ENCODE measurements at places on chromosomes 4 and X.

DNA sequence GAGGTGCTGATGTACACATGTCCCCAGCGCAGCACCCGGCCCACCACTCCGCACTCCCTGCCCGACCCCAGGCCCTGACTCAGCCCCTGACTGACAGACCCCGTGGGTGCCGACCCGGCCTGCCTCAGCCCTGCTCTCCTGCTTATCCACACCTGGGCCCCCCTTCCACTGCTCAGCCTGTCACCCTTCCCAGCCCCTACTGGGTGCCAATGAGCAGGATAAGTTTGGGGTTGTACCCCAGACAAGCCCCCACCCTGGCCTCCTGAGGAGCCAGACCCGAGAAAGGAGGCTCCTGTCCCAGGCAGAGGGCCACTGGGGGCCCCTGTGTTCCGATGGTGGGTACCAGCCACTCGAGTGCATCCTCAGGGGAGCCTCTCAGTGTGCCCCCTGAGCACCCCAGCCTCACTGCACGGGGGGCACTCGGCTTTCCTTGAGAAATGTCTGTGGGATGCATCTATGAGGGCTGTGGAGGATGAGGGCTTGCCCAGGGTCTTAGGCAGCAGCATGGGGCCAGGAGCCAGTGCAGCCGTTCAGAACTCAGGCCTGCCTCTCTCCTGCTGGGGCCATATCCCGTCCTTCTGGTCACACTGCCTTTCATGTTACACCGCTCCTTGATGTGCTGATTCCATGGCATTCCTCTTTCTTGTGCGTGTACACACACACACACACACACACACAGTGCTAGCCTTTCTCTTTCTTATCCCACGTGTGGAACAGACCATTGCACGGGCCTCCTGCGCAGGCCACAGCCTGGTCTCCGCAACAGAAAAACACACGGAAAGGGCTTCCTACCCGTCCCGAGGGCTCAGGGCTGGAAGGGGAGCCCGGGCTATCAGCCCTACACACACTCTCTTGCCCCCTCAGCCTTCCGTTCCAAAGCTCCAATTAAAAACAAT is 220.1 kb upstream of the PSAPL1 start:
- no peak for DNase-seq

DNA sequence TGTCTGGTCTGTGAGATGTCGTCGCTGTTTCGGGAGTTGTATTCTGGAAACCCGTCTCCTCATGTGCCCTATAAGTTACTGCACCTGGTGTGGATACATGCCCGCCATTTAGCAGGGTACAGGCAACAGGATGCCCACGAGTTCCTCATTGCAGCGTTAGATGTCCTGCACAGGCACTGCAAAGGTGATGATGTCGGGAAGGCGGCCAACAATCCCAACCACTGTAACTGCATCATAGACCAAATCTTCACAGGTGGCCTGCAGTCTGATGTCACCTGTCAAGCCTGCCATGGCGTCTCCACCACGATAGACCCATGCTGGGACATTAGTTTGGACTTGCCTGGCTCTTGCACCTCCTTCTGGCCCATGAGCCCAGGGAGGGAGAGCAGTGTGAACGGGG is 1.4 kb downstream of the USP27X start:
- no peak for DNase-seq

DNA sequence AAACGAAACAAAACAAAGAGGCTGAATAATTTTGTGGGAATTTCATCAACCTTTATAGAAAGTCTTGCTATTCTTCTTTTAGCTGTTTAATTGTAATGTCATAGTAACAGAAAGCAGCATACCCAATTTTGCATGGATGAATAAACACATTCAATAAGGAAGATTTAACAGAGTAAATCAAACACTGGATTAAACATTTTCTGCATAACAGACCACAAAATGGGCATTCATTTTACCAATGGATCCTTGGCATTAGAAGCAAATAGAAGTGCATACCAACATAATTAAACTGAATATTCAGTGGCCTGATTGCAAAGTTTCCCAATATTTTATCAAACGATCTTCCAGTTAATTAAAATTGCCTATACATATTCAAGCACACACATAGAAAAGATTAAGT is 4.4 kb upstream of the CHM start:
- no peak for DNase-seq

DNA sequence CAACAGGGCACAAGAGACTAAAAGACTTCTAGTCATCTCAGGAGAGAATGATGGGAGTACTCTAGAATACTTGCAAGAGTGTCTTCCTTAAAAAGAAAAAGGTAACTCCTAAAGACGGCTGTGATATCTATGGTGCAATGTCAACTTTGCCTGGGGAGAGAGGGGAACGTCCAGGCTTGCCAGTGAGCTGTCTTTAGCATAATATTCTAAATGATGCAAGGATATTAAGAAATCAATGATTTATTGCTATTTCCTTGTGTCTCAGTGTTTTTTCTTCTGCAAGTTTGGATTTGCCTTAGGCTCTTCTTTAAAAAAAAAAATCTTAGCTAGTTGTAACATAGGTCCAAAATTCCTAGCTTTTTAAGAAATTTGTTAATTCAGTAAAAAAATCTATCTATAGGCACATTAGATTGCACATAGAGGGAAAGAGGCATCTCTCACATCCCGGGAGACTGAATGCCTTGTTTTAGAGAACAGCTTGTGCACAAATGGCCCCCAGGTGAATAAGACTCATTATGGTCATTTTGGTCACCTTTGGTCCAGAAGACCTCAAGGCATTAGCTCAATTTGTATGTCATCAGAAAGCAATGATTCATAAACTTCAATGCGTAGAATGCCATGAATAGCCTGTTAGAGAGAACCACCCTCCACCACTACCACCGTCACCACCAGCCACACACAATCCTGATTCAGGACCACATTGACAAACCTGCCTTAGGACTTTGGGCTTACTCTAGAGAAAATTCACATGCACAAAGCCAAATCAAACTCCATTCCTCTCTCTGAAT is 104.1 kb downstream of the PALLD start:
- DNase-seq: no peak

DNA sequence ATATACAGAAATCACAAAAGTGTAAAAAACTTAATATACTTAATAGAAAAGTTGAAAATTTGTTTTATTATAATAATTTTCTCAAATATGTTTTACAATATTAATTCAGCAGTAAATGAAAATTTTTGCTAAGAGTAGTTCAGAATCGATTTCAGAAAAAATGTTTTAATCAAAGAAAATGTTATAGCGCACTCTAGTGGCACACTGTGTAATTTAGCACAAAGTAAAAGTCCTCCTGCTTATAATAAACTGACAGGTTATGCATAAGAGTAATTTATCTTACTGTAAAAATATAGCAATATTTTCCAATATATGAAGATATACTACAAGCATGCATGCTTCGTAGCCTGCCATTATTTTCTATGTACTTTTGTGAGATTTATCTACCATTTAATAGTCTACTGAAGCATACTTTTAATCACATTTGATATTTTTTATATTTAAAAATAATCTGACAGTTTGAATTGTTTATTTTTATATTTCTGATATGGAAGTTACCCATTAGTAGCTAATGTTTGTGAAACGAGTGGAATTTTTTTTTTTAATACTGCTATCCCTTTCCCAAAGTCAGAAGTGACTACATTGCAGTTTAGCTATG is 217.9 kb upstream of the KLHL4 start:
- no peak for DNase-seq

- peak; percentile 49 for DNase-seq
Observed at GRCh38 chrX:153488231-153488914, 6.4 kb upstream of the BGN start.

GRCh38 chrX:50586407-50586806 is 115.8 kb upstream of the DGKK start:
- no peak for DNase-seq

GRCh38 chr4:110970642-110971041 is 347.8 kb upstream of the PITX2 start:
- no peak for DNase-seq

- DNase-seq: no peak
Observed at GRCh38 chrX:46404774-46405173, 140.4 kb downstream of the ZNF674 start.

DNA sequence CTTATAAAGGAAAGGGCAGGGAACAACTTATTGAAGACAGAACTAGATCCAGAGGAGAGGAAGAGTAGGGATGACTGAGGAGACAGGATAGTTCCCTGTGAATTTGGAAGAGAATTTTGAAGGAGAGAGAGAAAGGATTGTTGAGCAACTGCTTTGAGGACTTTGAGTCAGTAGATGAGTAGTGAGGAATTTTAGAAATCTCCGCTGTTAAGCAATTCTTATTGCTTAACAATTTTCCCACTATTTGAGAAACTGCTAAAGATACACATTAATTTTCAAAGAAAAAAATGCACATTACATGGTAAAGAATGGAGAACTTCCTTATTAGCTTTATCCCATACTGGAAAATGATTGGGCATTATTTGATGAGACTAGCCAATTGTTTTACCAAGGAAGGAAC is 116.3 kb upstream of the NRK start:
- DNase-seq: no peak

- DNase-seq: no peak
Observed at GRCh38 chr4:83947830-83948193, 411.9 kb downstream of the GPAT3 start.
